D341Med (cell line): ENCODE measurements at places on chromosomes 16 and 17.

GRCh38 chr16:79452671-79453070 is 147.9 kb downstream of the MAF start:
- peak; percentile 52 for DNase-seq

GRCh38 chr17:60989379-60989778 is 311.7 kb downstream of the BCAS3 start:
- DNase-seq: no peak

DNA sequence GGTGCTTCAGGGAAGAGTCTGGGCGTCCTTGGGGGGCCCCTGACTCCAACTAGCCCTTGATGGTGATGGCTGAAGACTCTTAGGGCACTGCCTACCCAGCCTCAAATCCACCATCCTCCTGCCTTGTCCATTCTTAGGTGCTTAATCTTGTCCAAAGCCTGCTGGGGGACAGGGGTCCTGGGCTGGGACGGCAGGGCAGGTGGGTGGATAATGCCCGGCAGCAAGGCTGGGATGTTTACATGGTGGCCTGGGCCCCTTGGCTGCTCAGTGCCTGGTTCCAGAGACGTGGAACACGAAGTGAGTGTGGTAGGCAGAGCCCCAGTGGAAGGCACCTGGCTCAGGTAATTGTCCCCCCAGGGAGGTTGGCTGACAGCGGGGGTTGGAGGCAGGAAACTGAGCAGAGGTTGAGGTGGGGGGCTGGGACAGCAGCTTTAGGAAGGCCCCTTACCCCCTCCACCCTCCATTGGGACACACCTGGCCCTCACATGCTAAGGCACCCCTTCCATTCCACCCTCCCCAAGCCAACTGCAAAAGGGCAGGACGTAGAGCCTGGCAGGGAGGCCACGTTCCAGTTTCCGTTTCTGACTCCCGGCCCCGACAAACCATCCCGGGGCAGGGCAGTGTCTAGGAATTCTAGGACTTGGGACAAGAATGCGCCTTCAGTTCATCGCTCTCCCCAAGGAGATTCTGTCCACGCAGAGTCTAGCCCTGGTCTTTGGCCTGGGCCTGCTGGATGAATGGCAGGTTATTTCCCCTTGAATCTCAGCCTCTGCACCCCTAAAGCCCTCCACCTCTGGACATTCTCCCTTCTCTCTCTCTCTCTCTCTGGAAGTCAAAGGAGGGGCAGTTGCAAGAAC is 1.9 kb downstream of the FOXJ1 start:
- no peak for DNase-seq

GRCh38 chr16:62970851-62971250 is 934.6 kb upstream of the CDH8 start:
- no peak for DNase-seq

- no peak for DNase-seq
Measured at GRCh38 chr16:23952128-23952970, 116.6 kb downstream of the PRKCB start.
